Esophagus muscularis mucosa (tissue), 4 donors: ENCODE measurements at places on chromosomes 11 and 22. TPM values are rescaled to one million over a fixed set of nuclear protein-coding genes. Genes with fewer than 3 reads are reported as not detected.

The GAS2 gene
- 1.3 TPM for total RNA-seq

The SLC22A8 gene
- not detected for total RNA-seq

The FGF3 gene
- not detected for total RNA-seq

The NARS2 gene
- 9.1 TPM for total RNA-seq

The PGA3 gene
- not detected for total RNA-seq

- DNase-seq = no peak
These were observed 49.9 kb downstream of the KCNQ1OT1 start for GRCh38 chr11:2649848-2650247.

GRCh38 chr11:57639321-57640067 lies 10.2 kb downstream of the YPEL4 start:
- DNase-seq = no peak

- DNase-seq = no peak
These were observed 11.8 kb downstream of the PTS start for GRCh38 chr11:112238041-112238440.

- DNase-seq = peak; percentile 55
These were observed at the start of gene MS4A8 for GRCh38 chr11:60699284-60699691. Gene MS4A8 (plus strand): TSS chr11:60699612. CDS start chr11:60700861, 1,249 bp downstream.

DNA sequence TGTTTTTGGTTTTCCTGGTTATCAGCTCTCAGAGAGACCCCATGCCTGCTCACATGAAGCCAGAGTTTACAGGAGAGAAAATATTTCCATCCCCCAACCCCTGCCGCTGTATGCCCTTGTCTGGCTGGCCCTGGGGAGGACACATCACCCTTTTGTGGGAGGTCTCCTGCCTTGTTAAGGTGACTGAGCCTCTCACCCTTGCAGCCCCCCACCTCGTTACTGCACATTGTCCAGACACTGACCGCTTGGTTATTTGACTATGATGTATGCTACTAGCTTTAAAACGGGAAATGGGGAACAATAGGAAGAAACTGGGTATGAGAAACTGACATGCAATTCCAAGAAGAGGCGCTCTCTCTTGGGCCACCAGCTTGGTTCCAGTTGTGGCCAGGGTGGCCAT lies 51.1 kb upstream of the RFPL3 start:
- DNase-seq = peak; percentile 82

DNA sequence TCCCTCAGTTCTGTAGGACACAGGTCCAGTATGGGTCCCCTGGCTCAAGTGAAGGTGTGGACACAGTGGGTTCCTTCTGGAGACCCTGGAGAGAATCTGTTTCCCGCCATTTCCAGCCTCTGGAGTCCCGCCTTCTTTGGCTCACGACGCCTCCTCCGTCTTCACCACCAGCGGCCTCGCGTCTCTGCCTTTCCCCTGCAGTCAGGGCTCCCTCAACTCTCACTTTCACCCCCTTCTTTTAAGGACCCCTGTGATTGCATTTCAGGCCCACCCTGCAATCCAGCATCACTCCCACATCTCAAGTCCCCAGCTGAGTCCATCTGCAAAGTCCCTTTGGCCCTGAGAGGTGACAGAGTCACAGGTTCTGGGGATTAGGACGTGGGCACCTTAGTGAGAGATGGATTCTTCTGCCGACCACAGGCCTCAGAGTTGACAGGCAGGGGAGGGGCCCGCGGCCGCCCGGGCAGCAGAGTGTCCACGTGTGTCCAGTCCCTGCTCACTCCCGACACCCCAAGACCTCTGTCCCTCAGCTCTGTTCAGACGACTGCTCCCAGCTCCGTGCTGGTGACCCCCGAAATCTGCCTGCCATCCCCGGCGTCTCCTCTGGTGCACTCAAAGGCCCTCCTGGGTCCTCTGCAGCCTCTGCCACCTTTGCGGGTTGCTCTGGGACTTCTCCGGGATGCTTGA lies 36.9 kb upstream of the KRTAP5-7 start:
- no peak for DNase-seq

DNA sequence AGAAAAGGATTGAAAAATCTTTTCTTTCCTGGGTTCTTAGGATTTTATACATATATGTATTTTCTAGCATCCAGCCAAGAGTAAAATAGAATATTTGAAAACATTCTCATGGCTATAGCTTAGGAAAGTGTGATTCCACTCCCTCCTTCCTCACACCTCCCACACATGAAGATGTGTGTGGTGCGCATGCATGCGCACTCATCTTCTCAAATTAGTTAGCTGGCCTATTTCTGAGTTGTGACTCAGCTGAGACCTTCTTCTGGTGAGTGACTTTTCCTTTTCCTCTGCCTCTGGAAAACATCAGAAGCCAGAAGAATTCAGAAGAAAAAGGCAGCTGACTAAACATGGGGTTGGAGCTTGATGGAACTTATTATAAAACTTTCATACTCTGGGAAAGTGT lies 149.8 kb downstream of the OR4C45 start:
- DNase-seq = no peak

DNA sequence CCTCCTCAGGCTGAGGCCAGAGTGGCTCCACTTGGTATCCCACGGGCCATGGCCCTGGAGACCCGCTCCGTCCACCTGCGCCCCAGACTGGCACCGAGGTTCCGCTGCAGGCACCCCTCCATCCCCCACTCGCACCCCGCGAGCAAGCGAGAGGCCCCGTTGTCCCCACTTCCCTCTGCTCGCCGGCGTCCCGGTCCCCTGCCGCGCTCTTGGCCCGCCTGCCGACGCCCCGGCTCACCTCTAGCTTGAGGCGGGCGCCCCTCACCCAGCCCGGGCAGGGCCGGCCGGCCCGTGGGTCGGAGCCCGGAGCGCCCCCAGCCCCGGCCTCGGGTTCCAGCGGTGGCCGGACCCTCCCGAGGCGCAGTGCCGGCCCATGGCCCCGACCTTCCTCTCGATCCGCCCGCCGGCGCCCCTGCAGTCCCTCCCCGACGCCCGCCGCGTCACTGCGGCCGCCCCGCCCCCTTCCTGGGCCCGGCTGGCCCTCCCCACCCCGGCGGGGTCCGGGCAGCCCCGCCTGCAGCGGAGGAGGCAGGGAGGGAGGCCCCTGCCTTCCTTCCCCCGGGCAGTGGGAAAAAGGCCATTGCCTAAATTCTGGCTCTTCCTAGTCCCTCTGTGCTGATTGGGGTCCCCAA lies at the start of gene PITPNM1:
Gene PITPNM1, minus strand, starts transcription at position 414 of the 632 bp plus-strand sequence. CDS start 1,183 bp downstream, outside the sequence.
- no peak for DNase-seq

GRCh38 chr11:17684550-17684949 lies 34.8 kb upstream of the MYOD1 start:
- peak; percentile 86 for DNase-seq

DNA sequence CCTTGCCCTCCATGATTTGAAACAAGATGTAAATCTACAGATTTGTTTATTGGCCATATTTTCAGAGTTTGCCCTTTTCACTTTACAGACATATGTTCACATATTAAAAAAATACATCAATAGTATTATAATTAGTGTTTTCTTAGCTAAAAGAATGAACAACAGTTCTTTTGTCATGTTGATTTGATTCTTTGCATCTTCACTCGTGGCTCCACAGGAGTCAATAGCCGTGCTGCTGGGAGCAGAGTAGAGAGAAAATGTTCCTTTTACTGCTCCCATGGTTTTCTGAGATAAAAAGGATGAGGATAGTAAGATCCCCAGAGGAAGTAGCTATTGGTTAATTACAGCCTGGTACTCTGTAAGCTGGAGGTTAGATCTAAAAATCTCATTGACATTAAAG lies 151.2 kb downstream of the PGR start:
- no peak for DNase-seq

DNA sequence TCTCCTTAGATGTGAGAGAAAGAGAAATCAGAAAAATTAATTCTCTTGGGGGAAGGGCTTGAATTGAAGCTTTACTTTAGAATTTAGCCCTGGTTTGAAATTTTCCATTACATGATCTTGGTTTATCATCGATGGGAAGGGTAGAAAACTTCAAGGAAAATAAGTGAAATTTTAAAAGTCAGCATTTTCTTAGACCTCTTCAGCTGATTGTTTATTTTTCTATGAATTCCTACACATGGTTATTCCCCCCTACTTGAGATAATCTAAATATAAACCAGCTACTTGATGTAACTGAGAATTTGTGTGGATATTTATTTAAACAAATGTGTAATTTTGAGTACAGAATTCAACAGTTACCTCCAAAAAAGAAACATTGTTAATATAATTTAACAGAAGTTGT lies 10.9 kb downstream of the PIH1D2 start:
- no peak for DNase-seq

DNA sequence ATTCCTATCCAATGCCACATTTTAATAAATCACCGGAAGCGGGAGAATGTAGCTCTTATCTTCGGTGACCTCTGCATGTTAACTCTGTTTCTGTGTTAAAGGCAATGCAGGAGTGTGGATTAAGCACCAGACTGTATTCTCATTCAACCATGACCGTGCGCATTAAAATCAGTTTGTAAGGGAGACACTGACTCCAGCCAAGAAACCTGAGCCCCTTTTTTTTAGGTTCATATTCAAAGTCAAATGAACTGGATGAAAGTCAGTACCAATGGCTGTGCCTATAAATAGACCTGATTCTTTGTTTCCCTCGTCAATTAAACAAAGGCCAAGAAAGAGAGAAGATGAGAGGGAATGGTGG lies 32.2 kb downstream of the C11orf91 start:
- no peak for DNase-seq

- DNase-seq = peak; percentile 82
These were observed 64.3 kb upstream of the IGLL5 start for GRCh38 chr22:22823131-22823810.

DNA sequence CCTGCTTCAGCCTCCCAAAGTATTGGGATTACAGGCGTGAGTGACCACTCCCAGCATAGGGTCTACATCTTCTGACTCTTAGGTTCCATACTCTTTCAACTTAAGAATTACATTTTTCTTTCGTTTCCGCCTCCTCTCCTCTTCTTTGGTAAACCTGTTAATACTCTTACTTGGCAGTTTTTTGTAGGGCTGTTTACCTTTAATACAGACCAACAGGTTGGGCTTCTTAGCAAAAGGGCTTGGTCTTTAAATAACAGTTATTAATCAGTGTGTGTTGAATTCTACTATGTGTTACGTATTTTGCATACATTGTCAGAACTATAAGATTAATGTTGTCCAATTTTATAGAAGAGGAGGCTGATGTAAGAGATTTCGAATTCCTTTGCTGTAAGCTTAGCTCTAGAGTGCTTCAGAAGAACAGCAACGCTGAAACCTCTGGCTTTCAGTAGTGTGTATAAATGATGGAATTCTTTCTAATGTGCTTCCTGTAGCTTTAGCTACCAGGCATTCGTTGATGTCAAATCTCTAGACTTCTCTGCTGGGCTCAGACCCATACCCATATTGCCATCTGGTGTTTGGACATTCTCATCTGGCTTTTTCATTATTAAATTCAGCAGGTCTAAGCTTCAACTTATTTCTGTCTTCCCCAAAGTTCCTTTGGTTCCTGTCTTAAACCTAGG lies 3.1 kb downstream of the FDX1 start:
- no peak for DNase-seq

DNA sequence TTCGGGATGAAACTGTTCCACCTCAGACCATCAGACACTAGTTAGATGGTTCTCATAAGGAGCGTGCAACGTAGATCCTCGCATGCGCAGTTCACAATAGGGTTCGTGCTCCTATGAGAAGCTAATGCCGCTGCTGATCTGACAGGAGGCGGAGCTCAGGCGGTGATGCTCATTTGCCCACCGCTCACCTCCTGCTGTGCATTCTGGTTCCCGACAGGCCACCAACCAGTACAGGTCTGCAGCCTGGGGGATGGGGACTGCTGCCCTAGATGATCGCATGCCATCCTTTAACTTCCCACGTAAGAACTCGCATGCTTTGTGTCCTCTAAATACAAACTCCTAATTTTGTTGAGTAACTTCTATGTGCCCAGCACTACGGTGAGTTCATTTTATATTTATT lies 62.6 kb downstream of the EFCAB6 start:
- DNase-seq = peak; percentile 75

DNA sequence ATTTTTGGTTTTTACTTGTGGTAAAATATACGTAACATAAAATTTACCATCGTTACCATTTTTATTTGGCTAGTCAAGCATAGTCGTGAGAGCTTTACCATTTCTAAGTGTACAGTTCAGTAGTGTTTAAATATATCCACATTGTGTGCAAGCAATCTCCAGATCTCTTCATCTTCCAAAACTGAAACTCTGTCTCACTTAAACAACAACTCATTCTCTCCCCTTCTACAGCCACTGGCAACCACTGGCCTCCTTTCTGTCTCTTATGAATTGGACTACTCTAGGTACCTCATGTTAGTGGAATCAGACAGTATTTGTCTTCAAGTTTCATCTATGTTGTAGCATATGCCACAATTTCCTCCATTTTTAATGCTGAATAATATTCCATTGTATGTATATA lies 37.4 kb downstream of the SMC1B start:
- DNase-seq = no peak

GRCh38 chr22:24772493-24773220 lies 1.9 kb downstream of the PIWIL3 start:
- DNase-seq = no peak

- no peak for DNase-seq
These were observed 57.4 kb downstream of the LRP5 start for GRCh38 chr11:68369756-68370155.

DNA sequence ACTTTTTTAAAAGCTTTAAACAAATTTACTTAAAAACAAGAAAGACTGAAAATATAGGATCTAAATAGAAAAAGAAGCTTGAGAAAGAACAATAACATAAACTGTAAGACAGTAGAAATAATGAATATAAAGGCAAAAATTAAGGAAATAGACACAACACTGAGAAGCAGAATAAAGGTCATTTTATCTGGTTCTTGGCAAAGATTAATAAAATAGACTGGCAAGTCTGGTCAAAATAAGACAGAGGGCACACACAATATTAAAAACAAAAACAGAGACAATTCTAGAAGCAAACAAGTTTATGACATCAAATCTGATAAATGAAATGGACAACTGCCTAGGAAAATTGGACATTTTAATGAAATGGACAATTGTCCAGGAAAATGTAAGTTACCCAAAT lies 105.8 kb downstream of the ATG16L2 start:
- DNase-seq = no peak

DNA sequence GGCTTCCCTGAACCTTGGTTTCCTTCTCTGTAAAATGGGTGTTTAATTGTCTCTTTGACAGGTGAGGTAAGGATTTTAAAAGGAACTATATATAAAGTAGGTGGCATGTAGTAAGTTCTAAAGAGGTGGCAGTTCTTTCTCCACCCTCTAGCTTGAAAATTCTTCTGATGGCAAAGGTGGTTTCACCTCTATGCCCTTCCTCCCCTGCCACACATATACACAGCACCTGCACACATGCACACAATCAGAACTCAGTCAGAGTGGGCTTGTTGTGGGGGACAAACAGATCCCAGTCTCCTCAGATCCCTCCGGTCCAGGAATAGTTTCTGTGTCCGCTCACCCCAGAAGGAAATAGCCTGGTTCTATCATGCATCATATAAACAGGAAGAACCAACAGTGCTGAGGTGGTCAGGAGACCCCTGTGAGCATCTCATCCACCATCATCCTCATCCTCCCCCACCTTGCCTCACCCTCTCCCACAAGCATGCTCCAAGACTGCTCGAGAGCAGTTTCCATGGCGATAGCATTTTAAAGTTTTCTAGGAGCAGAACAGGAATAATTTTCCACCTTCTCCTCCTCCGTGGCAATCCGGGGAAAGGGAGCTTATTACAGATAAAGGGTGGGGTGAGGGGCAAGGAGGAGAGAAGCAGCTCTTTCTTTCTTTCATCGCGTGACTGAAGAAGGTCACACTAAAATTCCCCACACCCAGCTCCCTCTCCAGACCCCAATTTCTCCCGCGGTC lies 123.6 kb downstream of the CHST1 start:
- no peak for DNase-seq
